ENCODE measurements at places on chromosomes 13 and 19. TPM values are rescaled to one million over a fixed set of nuclear protein-coding genes. Genes with fewer than 3 reads are reported as not detected.

DNA sequence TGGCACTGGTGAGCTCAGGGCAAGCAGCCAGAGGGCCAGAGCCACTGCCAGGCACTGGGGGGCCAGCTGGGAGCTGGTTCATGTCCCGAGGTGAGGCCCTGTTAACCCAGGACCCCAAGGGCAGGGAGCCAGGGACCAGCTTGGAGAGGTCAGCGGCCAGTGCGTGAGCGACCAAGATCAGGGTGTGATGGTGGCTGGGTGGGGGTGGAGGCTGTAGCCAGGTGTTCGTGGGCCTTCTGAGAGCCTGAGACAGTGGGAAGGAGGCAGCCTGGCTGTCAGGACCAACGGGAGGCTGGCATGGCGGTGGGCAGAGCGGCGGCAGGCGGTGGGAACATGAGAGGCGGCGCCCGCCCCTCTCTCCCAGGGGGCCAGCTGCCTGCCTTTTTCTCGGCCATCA, 8.1 kb upstream of the KPTN start:
- no peak for DNase-seq

DNA sequence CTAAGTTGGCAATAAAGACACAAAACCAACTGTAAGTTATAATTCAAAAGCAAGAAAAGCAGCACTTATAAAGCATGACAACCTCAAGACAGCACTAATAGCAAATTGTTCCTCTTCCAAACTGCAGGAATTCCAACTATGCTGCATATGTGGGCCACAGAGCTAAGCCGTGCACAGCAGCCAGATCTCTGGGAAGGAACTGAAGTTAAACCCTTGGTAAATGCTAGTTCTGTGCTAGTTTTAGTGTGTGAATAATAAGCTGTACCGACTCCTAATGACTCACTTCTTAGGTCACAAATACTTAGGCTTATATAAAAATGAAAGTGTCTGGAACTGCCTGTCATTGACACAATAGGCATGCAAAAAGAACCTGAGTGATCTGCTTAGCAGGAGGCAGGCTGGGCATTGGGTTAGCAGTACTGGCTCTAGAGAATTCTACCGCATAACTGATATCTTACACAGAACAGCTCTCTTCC, 21.2 kb upstream of the GTF3A start:
- no peak for DNase-seq

DNA sequence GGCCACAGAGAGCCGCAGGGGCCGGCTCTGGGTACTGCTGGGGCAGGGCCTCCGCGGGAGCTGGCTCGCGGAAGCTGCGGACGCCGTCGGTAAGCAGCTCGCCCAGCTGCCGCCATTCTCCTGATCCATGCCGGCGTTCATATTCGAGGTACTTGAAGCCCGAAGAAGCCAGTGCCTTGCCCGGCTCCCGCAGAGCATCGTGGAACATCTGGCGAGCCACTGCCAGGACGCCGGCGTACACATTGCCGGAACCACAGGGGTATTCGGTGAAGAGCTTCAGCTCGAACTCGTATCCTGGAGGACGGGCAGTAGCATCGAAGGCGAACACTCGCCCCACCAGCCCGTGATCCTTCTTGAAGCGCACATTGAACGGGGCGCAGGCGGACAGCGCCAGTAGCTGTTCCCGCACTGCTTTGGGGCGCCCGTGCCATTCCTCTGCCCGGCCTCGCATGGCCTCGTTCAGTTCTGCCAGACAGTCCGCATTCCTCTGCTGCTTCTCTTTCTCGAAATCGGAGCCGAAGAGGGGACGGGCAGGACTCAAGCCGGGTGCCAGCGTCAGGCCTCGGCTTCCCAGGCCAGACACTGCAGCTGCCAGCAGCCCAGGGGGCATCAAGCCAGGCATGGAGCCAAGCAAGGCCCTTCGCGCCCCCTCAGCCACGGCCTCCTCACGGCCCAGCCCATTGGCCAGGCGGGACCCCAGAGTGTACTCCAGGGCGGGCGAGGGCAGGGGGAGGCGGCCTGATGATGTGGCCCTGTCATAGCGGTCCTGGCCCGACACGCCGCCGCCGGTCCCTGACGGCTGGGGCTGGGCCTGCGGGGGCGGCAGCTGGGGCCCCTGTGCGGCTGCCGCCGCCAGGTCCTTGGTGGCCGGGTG, 1.0 kb downstream of the IRF2BP1 start:
- DNase-seq = no peak

DNA sequence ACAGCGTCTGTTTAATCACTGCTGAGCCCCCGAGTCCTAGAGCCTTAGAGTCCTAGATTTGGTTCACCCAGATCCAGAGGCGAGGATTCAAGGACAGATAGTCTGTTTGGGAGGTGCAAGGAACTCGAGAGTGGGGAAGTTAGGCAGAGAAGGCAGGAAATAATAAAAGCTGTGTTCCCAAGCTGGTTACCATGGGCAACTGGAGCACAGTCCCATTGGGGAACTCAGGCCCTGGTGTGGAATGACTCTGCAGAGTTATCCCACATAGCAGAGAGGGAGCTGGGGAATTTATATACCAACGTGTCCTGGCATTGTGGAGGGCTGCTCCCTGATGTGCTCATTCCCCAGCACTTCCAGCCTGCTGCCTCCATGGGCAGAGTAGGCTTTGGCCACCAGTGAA, 9.7 kb downstream of the IGSF23 start:
- no peak for DNase-seq

DNA sequence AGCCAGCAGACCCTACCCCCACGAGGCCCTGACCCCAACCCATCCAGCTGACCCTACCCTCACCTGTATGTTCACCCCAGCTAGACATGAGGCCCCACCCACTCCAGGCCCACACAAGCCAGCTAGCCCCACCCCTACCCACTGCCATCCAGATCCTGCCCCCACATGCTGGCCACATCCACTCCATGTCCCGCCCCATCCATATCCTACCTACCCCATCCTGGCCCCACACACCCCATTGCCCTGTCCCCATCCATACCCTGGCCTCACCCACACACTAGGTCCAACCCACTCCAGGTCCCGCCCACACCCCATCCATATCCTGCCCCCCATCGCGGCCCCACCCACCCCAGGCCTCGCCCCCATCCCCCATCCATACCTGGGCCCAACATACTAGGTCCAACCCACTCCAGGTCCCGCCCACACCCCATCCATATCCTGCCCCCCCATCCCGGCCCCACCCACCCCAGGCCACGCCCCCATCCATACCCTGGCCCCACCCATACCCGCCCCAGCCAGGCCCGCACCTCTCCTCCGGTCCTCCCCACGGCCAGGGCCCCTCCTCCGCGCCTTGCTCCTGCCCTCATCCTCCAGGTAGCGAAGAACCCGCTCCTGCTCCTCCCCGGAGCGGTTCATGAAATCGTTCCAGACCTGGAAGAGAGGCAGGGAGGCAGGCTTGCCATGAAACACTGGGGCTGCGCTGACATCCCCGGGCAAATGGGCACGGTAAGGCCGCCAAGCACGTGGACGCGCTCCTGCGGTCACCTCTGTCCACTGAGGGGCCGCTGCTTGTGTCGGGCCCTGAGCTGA, 7.2 kb downstream of the RNU6-9 start:
- DNase-seq = no peak

GRCh38 chr19:16067205-16067938, 8.9 kb upstream of the TPM4 start:
- DNase-seq = no peak

DNA sequence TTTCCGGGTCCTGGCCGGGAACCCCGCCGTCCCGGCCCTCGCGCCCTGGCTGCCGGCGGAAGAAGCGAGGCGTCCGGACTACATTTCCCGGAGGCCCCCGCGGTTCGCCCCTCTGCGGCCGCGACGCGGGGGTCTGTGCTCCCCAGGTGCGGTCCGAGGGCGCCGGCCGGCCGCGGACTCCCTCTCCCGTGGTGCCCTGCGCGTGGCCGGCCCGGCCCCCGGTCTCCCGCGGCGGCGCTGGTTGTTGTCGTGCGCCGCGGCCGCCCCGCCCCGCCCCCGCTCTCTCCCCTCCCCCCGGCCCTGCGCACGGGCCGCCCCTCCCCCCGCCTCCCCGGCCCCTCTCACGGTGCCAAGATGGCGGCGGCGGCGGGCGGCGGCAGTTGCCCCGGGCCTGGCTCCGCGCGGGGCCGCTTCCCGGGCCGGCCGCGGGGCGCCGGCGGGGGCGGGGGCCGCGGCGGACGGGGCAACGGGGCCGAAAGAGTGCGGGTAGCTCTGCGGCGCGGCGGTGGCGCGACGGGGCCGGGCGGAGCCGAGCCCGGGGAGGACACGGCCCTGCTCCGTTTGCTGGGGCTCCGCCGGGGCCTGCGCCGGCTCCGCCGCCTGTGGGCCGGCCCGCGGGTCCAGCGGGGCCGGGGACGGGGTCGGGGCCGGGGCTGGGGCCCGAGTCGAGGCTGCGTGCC, at the start of gene KMT2B:
Gene KMT2B, plus strand, starts transcription at position 339 of the 680 bp plus-strand sequence. Its CDS starts 16 bp downstream, at position 355.
- no peak for DNase-seq

DNA sequence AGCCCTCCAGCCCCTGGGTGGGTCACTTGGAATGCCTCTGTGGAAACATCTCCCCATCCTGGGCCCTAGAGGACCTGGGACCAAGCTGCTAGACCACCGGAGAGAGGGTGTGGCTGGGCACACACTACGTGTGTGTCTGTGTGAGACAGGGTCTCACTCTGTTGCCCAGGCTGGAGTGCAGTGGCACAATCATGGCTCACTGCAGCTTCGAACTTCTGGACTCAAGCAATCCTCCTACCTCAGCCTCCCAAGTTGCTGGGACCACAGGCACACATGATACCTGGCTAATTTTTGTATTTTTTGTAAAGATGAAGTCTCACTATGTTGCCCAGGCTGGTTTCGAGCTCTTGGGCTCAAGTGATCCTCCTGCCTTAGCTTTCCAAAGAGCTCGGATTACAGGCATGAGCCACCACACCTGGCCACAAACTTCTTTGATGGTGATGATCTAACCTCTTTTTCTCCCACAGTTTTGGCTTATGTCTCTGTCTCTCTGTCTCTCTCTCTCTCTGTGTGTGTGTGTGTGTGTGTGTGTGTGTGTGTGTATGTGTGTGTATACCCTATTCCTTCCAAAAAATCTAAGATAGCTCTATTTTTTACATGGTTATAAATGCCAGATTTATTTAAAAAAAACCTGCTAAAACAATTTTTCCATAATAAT, 32.1 kb upstream of the SLC7A9 start:
- DNase-seq = no peak

GPALPP1 gene
- total RNA-seq = 10.5 TPM

METTL21C gene
- total RNA-seq = not detected

ACP4 gene
- not detected for total RNA-seq

VPS36 gene
- total RNA-seq = 36.6 TPM

GDF15 gene
- total RNA-seq = not detected

FUZ gene
- 4.7 TPM for total RNA-seq

TEX29 gene
- total RNA-seq = not detected

Data from esophagus squamous epithelium (tissue), 5 donors.